ENCODE measurements at places on chromosomes 5 and 9.

DNA sequence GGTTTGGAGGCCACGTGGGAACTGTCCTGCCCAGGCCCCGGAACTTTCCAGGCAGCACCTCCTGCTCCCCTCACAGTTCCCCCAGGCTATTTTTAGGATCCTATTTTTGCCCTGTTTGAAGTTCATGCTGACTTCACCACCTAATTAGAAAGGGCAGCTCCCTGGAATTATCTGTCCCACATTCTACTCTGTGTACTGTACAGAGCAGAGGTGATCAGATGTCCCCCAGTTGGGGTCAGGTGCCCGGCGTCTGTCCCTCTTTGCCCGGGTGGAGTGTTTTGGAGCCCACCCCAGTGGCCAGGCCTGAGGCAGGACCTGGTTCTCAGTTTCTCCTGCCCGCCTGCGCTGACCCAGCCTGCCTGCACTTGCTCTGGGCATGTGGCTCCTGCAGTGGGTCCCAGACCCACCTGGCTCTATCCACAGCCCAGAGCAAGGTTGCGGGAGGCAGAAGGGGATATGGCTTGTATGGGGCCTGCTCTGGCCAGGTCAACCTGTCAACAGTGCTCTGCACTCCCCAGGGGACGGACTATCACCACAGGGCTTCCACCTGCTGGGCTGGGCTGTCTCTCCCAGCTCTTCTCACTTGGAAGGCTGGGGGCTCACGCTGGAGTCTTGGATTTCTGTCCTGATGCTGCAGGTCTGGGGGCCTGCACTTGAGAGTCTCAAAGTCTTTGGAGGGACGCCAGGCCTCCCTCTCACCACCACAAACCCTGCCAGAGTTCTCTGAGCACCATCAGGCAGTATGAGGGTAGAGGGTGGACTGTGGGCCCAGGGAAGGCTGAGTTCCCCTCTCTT, 268.3 kb downstream of the GADD45G start:
- DNase-seq: no peak

- DNase-seq: no peak
These were observed 145.8 kb downstream of the TMEM232 start for GRCh38 chr5:110580625-110581024.

DNA sequence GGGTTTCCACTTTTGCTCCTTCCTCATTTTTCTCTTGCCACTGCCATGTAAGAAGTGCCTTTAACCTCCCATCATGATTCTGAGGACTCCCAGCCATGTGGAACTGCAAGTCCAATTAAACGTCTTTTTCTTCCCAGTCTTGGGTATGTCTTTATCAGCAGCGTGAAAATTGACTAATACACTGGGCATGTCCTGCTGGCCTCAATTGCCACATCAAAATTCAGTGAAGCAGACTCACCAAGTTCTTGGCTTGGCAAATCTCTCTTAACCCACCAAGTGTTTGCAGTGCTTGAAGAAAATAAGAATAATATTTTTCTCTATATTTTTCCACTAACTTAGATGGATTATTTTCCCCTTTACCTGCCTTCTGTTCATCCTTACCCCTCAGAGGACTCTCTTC, 212.0 kb downstream of the BRINP1 start:
- no peak for DNase-seq

DNA sequence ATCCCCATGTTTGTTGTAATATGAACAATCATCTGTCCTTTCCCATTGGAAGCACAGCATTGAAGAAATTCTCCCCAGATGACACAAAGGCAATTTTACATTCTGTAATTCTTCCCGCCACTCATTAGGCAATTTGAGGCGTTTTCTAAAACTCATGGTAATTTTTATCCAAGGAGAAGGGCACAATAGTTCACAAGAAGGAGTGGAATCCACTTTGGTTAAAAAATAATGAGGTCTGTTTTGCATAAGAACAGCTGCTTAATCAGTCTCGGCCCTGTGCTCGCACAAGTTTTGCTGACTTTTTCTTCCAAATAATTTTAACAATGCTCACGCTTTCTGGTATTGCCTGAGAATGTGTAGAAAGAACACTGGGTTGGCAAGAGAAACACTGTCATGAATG, 94.0 kb downstream of the CAVIN4 start:
- no peak for DNase-seq

- DNase-seq: no peak
These were observed 79.2 kb downstream of the MEGF10 start for GRCh38 chr5:127369796-127370195.

GRCh38 chr5:1836176-1836890, 35.1 kb downstream of the NDUFS6 start:
- DNase-seq: no peak

DNA sequence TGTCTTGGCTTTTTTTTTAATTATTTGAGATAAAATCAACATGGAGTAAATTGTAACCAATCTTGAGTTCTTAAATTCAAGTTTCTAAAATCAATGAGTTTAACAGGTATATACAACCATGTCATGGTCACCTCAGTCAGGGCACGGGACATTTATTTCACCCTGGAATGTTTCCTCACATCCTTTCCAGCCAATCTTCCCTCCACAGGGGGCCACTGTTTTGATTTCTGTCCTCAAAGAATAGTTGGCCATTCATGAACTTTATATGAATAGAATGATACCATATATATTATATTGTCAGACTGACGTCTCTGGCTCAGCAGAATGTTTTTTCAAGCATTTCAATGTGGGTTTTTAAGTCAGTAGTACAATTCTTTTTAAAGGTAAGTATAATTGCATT, 806 bp downstream of the ZNF474 start:
- DNase-seq: no peak

GRCh38 chr5:9632495-9632894, 2.3 kb upstream of the TAS2R1 start:
- DNase-seq: no peak

DNA sequence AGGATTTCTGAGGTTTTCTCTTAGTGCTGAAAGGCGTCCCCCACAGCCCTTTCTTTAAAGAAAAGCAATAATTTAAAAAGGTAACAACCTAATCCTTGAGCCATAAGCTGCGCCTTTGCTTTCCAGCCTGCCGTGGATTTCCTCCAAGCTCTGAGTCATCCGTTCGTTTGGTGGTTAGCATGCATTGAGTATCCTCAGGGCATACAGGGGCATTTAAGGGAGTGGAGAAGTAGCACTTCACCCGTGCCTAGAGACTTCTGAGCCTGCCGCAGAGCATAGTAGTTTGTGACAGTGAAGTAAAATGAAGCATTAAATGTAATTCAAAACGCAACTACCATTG, 892 bp upstream of the TNC start:
- no peak for DNase-seq

DNA sequence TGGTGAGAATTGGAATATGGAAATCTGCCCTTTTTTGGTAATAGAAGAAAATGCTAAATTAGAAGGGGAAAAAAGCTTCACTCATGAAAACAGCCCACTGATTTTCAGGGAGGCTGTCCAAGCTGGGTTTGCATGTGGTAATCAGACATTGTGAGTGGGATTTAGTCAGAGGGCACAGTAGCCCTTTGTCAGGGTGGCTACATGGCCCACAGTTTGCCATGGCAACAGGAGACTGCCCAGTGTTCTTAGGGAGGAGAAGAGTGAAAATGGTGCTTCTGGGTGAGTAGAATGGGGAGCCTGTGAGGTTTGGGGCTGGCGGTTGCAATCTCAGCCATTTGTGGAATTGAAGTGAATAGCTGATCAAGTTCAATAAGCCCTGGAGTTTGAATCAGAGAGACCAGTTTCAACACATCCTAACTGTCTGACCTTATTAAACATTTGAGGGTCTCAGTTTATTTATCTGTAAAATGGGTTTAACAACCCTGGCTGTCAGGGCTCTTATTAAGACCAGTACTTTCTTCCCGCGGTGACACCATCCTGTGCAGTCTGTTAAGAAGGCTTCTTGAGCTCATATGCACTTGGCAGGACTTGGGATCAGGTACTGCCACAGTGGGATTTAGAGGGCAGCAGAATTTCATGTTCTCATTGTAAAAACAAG, 107.6 kb upstream of the TNC start:
- DNase-seq: no peak

GRCh38 chr5:62960781-62961180, 382.2 kb downstream of the LRRC70 start:
- no peak for DNase-seq

DNA sequence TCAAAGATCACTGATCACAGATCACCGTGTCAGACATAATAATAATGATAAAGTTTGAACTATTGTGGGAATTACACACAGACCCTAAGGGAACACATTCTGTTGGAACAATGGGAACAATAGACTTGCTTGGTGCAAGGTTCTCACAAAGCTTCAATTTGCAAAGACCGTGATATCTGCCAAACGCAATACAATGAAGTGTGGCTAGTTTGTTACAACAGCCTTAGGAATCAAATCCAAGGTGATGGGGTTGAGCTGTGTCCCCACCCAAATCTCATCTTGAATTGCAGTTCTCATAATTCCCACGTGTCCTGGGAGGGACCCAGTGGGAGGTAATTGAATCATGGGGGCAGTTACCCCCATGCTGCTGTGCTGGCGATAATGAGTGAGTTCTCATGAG, 20.8 kb downstream of the KYAT1 start:
- no peak for DNase-seq

GRCh38 chr5:180976518-180976917, 12.1 kb upstream of the BTNL3 start:
- DNase-seq: no peak

DNA sequence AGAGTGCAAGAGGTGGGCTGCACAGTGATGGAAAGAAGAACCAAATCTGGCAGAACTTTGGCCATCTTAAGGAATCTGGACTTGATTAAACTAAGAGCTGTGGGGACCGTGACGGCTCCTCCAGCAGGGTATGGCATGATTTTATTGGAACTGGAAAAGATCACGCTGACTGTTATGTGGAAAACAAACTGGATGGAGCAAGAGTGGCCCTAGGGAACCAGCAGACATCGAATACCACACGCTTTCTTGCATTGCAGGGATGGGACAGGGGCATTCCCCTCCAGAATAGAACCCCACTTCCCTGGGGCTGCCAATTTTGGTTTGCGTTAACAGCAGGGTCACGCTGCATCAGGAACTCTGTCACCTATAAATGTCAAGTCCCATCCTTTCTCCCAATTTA, 38.8 kb downstream of the INSYN2B start:
- no peak for DNase-seq

DNA sequence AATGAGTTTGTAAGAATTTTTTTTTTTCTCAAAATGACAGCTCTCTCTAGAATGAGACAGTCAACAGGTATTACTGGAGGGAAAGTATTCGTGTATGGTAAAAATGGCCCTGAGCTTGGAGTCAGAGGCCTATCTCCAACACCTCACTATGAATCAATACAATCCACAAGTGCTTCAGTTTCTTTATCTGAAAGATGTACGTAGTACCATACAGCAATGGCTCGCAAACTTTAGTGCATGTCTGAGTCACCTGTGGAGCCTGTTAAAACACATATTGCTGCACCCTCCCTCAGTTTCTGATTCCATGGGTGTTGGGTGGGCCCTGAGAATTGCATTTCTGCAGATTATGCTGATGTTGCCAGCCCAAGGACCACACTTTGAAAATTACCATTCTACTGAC, 44.6 kb downstream of the DMRT2 start:
- no peak for DNase-seq

DNA sequence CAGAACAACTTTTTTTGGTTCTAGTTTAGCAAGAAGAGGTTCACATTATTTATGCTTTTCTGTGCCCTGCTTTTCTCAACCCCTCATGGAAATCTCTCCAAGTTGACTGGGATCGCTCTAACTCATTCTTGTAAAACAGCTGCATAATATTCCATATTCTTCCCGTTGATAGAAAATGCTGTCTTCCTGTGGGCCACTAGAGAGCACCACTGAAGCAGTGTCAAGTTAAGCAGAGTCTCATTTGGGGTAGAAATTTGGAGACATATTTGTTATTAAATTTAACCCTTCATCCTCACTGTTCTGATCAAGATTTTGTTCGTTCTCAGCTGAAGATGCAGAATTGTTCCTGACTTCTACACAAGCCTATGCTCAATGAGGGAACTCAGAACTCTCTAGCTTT, 140.1 kb downstream of the CEMIP2 start:
- DNase-seq: no peak

DNA sequence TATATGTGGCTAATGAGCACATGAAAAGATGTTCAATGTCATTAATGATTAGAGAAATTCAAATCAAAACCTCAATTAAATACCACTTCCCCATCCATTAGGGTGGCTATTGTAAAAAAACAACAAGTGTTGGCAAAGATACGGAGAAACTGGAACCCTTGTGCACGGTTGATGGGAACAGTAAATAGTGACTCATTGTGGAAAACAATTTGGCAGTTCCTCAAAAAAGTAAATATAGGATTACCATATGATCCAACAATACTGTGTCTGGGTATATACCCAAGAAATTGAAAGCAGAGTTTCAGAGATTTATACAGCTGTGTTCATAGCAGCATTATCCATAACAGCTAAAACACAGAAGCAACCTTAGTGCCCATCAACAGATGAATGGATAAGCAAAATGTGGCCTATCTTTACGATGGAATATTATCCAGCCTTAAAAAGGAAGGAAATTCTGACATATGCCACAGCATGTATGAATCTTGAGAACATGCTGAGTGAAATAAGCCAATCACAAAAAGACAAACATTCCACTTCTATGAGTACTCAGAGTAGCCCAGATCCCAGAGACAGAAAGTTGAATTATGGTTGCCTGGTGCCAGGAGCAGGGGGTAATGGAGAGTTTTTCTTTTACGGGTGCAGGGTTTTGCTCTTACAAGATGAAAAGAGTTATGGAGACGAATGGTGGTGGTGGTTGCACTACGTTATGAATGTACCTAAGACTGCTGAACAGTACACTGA, 41.4 kb upstream of the LRRC14B start:
- no peak for DNase-seq

- DNase-seq: no peak
These were observed 262.3 kb downstream of the HSPA4 start for GRCh38 chr5:133314086-133314485.

- no peak for DNase-seq
These were observed 272.3 kb downstream of the NTRK2 start for GRCh38 chr9:84941792-84942191.

GRCh38 chr9:68585034-68585761, 44.5 kb upstream of the TMEM252 start:
- no peak for DNase-seq

DNA sequence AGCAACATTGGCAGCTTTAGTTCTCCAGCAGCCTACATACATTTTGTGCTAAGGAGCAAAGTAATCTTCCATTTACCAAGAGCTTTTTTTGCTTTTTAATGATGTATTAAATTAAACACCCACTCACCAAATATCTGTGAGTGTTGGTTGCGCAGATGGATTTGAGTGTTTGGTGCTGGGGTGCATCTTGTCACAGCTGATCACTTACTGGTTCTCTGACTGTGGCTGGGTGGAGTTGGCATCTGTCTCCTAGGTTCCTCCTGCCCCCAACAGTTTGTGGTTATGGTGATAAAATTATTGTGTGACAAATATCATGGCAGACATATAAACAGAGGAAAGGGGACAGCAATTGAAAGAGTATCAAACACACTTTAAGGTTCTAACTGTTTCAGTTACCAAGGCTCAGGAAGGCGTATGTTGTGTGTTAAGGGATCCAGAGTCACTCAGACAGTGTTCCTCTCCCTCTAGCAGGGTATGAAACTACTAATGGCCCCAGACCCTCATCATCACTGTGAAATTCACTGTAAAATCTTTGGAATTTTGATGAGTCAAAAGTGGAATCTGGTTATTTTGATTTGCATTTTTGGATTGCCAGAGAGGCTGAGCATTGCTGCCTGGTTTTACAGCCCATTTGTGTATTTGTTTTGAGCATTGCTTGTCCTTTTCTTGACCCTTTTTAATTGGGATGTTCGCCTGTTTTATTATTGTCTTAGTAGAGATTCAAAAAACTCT, 81.7 kb downstream of the PDE8B start:
- DNase-seq: no peak

- peak; percentile 56 for DNase-seq
These were observed 37.7 kb downstream of the NR2F1 start for GRCh38 chr5:93620487-93621326.
